NCI-H187 (cell line): ENCODE measurements at places on chromosomes 4 and X.

GRCh38 chrX:25206778-25207177 is 191.0 kb upstream of the ARX start:
- DNase-seq, result no peak

- no peak for DNase-seq
These were observed 157.5 kb upstream of the ITM2A start for GRCh38 chrX:79524642-79525041.

DNA sequence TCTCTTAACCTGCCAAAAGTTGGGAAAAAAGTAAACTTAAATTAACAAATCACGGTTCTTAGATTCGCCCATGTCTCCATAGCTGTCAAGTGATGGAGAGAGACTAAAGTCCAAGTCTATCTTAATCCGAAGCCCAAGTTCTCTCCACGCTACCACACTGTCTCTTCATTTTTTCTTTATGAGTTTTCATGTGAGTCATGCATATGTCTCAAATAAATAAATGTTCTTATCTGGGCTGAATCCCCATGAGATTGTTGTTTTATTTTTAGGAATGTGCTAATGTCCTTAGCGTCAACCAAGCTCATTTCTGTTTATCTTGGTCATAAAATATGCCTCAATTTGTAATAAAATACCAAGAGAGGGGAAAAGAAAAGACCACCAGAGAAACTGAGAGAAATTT is 169.3 kb downstream of the RCHY1 start:
- DNase-seq, result no peak

GRCh38 chrX:106862972-106863688 is 40.0 kb downstream of the RIPPLY1 start:
- DNase-seq, result no peak

GRCh38 chr4:110412354-110413065 is 63.4 kb upstream of the ENPEP start:
- DNase-seq, result no peak

GRCh38 chr4:1049591-1049905 is 38.1 kb downstream of the FGFRL1 start:
- DNase-seq, result no peak

- DNase-seq, result no peak
These were observed 61.6 kb upstream of the LIMCH1 start for GRCh38 chr4:41476310-41476885.

GRCh38 chrX:8005678-8006347 is 78.6 kb upstream of the PNPLA4 start:
- no peak for DNase-seq

DNA sequence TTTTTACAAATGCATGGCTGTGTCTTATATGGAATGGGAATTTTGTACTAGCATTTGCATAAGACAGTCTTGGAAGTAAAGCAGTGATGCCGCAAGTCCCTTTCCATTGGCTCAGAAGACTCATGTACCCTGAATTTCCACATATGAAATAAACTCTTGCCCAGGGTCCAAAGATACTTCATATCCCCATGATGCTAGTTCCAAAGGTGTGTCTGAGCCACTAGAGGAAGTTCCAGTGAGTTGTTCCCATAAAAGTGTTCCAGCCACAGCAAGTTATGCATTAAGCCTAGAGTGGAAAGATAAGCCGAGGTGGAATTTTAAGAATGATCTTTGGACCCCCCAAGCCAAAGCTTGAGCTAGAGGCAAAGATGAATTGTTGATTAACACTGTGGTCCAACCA is 9.3 kb upstream of the CEP135 start:
- no peak for DNase-seq

- no peak for DNase-seq
These were observed 117.6 kb upstream of the CBLL2 start for GRCh38 chrX:22155126-22155525.

DNA sequence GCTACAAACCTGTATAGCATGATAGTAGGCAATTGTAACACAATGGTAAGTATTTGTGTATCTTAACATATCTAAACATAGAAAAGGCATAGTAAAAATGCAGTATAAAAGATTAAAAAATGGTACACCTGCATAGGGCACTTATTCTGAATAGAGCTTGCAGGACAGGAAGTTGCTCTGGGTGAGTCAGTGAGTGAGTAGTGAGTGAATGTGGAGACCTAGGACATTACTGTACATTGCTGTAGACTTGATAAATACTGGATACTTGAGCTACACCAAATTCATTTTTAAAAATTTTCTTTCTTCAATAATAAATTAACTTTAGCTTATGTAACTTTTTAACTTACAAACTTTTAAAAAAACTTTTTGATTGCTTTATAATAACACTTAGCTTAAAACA is 68.2 kb upstream of the MAML3 start:
- DNase-seq, result no peak

DNA sequence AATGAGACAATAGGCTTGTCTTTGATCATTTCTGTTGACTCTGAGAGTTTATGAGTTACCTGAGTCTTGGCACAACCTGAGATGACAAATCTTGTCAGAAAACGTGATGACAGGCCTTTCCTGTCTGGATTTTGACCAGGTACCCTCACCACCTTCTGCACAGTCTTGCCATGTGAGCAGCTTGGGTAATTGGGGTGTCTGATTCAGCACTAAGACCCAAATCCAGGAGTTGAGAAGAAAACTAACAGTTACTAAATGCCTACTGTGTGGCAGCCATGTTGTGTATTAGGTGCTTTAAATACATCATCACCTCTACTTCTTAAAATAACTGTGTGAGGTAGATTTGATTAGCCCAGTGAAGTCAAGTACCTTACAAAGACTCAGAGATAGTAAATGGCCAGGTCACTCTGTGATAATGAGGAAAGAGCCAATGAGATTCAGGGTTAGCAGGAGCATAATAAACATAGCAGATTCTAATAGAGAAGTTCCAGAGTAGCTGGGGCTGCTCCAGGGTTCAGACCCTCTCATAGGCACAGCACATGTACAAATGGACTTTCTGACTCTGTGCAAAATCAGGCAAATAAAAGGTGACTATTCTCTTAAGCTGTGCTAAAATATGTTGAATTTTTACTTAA is 2.8 kb downstream of the EREG start:
- no peak for DNase-seq

- no peak for DNase-seq
These were observed 105.8 kb upstream of the EGFL6 start for GRCh38 chrX:13463608-13464007.

DNA sequence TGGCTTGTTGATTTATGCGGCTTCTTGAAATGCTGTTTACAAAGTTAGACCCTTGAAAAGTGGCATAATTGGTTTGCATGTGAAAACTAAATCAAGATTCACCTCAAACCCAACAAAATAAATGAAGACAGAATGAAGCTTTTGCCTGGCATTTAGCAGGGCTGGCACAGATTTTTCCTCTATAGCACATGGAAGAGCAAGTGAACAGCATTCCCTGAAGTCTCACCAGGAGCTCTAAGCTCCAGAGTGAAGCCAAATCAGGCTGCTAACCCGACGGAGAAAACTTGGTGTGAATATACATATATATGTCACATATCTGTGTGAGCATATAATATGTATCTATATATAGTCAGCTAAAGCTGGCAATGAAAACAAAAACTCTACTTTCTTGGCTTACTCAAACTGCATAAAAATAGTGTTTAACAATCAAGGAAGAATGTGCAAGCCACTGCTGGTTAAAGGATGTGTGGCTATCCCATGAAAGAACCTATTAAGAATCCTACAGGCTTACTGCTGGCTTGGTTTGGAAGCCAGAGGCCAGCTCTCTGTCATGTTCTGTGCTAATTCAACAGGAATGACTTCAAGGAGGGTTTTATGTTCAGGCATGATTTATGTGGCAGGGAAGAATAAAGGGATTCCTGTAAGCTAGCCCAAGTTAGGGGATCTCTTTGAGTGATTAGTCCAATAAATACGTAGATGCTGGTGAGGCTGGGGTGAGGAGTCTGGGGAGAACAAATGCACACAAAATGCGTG is 69.9 kb downstream of the MFAP3L start:
- DNase-seq, result no peak

GRCh38 chr4:71163317-71163716 is 169.9 kb downstream of the DCK start:
- no peak for DNase-seq

- DNase-seq, result no peak
These were observed 37.2 kb upstream of the ARX start for GRCh38 chrX:25052798-25053534.

GRCh38 chr4:184510401-184510800 is 36.1 kb upstream of the IRF2 start:
- no peak for DNase-seq

GRCh38 chr4:54527532-54527931 is 130.2 kb upstream of the KIT start:
- peak; percentile 67 for DNase-seq

- no peak for DNase-seq
These were observed 9.8 kb downstream of the EREG start for GRCh38 chr4:74374561-74375327.

DNA sequence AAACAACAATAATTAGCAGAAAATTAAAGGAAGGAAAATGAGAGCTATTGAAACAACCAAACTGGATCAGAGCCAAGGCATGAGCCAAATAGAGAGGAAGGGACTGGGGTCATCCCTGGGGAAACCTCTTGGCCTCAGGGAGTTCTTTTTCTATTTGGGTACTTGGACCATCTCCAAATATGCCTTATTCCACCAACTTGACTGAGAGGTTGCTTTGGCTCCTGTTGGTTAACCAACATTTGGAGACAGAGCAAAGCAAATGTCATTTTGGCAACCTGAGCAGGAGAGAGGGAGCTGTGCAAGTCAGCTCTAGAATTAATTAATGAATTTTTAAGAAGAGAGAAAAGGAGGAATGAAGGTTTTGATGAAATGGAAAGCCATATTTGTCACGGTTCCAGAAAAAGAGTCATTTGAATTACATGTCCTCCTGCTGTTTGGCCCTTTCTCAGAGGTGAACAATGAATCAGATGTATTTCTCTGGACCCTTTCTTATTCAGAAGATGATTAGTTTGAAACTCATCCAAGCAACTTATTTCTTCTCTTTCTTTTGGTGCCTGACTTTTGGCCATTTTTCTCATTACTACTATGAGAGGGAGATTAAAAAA is 119.1 kb downstream of the CNKSR2 start:
- DNase-seq, result no peak

DNA sequence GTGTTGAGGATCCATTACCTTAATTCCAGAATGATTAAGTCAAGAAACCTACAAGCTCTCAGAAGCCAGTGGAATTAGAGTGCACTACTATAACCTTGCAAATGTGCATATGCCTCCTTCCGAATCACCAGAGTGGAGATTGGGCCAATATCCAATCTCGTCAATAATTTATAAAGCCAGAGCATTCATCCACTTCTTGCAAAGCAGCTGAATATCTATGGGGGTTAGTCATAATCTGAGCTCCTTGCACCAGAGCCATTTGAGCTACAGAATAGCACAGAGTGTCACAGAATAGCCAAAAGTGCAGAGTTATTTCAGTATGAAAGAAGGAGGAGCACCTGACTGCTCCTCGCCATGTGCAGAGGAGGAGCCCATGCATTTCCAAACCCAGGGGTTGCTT is 69.2 kb upstream of the MTM1 start:
- DNase-seq, result no peak

DNA sequence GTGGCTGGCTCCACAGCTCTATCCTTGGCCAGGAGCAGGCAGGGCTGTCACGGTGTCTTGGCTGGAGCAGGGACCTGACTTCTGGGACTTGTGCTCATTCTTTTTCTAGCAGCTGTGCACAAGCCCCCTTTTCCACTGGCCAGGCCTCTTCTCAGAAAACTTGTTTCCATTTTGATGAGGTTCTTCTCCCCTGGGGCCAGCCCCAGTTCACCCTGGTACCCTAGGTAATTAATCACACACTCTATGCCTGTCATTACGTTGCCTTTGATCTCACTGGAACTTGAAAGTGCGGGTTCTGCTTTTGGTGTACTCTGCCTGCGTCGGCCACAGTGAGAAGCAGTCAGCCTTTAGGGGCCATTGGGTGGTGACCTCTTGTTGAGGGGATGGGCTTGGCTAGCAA is 26.6 kb downstream of the DRD5 start:
- DNase-seq, result no peak

DNA sequence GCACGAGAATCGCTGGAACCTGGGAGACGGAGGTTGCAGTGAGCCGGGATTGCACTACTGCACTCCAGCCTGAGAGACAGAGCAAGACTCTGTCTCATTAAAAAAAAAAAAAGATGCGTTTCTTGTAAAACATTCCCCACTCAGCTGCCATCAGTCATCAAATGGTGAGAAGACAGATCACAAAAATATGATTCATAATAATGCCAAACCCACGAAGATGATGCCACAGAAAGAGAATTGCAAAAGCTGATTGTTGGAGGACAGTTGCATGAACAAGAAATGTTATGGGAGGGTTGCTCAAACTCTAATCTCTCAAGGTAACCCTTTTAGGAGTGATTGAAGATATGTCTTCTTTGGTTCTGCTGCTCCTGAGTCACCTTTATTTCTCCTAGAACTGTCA is 21.4 kb upstream of the SMIM14 start:
- no peak for DNase-seq

- no peak for DNase-seq
These were observed 22.4 kb downstream of the CLDN22 start for GRCh38 chr4:183297675-183298074.

- DNase-seq, result no peak
These were observed 144.2 kb downstream of the PDHA2 start for GRCh38 chr4:95984081-95984480.

DNA sequence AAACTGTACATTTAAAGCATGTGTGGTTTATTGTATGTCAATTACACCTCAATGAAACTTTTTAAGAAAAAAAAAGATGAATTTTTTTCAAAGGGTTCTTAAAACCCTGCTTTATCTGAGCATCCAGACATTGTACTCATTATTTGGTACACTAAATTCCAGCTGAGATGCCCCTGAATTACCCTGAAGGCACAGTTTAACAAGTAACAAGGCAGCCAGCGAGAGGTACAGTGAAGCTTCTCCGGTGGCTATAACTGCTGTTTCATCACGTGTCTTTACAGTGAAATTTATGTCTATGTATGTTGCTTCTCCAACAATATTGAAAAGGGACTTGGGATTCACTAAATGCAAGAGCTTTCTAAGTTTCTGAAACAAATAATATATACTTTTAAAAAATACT is 15.8 kb downstream of the SLC7A11 start:
- DNase-seq, result no peak

GRCh38 chrX:140918398-140919038 is 83.9 kb upstream of the SPANXB1 start:
- DNase-seq, result no peak

DNA sequence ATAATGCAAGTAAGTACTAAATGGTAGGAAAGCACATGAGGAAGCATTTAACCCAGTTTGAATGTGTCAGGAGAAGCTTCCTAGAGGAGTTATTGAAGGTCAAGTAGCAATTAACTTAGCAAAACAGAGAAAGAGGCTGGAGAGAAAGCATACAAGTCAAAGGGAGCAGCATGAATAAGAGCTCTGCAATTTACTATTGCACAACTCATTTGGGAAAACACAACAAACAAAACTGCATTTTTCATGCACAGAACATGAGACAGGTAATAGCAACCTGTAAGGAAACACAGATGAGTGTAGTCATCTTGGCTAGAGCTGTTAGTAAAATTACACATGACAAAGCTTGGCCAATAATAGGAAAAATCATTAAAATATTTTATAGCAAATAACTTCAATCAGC is 538.1 kb downstream of the PPP4R3C start:
- DNase-seq, result no peak

GRCh38 chr4:4585012-4585670 is 43.3 kb upstream of the STX18 start:
- no peak for DNase-seq

- no peak for DNase-seq
These were observed 627 bp upstream of the HSD17B11 start for GRCh38 chr4:87391576-87392054.
